ENCODE measurements at places on chromosomes 12 and 14.

DNA sequence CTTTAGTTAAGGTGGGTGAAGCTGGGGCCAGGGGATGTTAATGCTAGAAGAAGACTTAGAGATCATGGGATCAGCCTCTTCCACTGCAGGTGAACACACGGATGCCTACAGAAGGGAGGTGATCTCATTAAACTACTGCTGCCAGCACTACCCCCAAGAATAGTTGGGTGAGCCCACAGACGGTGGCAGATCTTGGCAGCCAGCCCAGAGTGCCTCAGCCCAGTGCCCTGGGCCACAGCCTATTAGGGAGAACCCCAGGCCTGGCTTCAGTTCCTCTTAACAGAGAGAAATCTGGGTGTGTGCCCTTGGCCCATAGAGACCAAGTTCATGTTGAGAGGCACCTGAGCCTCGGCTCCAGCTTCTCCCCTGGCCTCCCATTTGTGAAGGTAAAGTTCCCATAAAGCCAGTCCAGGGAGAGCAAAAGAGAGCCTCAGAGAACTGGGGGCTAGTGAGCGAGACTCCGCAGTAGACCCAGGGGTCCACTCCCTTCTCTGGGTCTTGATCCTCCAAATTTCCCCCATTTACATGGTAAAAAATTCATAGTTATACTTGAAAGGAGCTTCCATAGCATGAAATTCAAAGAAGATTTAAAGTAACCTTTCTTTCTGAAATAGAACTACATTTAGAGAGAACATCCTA, 125.0 kb upstream of the CCND2 start:
- no peak for DNase-seq

DNA sequence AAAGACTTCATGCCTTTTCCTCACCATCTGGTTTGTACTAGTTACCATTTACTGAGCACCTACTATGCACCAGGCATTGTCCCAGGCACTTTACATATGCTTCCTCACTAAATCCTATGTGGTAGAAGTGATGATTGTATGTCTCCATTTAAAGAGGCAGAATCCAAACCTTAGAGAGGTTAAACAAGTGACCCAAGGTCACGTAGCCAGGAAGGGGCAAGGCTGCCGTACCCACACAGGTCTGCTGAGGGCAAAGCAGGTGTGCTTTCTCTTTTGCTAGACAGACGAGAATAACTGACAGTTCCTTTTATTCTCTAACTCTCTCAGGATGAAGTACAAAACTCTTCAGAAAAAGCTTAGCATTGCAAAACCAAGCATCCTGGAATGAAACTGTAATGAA, 235.2 kb upstream of the SRRM4 start:
- DNase-seq = no peak

GRCh38 chr12:100337727-100338126, 19.1 kb upstream of the SLC17A8 start:
- no peak for DNase-seq

GRCh38 chr12:90233168-90234100, 524.8 kb upstream of the ATP2B1 start:
- DNase-seq = no peak

DNA sequence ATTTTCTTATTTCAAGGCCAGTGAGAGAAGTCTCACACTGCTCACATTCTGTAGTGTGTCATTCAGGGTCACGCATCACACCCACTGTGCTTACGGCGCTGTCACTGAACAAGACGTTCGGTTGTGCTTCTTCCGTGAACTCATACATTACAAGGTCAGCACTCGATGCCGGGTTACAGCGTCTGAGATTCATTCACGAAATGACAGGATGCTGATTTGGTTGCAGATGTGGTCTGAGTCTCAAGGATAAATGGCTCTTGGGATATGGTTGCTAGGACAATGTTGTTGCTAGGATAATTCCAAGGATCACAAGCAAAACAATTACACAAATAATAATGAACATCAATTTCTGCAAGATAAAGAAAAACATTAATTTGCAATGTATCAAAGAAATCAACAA, 47.4 kb downstream of the STX2 start:
- DNase-seq = no peak

Data from muscle of arm (tissue), 14 donors.